ENCODE measurements at places on chromosomes 16 and 17.
A peak's percentile ranks its signal among the peaks of the same experiment; 100 is the strongest.

- DNase-seq = no peak
These were observed 37.1 kb downstream of the SPACA3 start for GRCh38 chr17:33028778-33029177.

DNA sequence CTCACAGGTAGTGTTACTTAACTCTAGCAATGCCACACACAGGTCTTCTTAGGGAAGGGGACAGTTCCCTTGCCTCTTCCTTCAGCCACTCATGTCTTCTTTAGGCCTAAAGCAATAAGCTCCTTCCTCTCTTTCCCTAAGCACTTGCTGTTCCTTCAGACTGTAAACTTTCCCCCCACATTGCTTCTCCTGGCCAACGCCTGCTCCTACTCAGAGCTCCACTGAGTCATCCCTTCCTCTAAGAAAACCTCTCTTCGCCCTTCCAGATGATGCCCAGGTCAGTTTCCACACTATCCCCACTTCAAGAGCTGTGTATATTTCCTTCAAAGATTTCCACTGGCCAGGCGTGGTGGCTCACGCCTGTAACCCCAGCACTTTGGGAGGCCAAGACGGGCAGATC is 12.5 kb upstream of the EPOP start:
- no peak for DNase-seq

GRCh38 chr17:66281661-66282369 is 20.6 kb upstream of the PRKCA start:
- no peak for DNase-seq

GRCh38 chr17:73427198-73427597 is 115.4 kb upstream of the CDC42EP4 start:
- DNase-seq = no peak

DNA sequence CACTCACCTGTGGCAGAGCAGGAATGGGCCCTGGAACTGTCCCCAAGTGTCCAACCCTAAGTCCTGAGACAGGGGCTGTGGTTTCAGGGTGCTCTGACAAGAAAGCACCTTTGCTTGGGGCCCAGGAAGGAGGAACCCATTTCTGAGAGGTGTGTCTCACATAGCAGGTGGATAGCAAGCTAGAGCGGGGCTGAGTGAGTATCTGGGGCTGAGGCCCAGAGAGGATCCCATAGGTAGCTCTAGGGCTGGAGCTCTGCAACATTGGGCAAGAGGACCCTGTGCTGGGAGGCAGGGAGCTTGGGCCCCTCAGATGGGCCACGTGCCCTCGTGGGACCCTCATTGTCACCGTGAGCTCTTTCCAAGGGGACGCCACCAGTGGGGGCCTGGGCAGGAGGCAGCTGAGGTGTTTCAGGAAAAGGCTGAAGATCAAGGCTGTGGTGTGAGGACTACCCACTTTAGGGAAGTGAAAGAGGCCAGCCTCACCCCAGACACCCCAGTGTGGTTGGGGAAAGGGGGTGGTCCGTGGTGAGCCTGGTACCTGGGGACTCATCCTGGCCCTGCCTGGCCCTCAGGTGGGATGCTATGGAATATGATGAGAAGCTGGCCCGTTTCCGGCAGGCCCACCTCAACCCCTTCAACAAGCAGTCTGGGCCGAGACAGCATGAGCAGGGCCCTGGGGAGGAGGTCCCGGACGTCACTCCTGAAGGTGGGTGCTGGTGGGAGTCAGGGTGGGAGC is 5.3 kb downstream of the DEF8 start:
- DNase-seq = no peak

DNA sequence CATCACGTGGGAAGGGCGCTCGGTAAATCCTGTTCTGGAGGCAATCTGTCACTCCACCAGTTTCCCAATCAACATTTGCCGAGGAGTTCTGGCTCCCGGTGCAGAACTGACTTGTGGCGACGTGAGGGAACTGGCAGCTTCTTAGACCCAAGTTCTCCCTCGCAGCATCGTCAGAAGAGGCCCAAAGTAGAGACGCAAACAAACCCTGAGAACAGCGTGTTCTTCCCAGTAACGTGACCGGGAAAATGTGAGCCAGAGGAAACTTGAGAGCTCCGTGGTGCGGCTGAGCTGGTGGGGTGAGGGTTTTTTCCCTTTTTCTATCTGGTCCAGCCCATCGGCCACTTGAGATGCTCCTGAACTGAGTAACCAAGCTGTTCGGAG is 158.9 kb upstream of the CACNG5 start:
- no peak for DNase-seq

DNA sequence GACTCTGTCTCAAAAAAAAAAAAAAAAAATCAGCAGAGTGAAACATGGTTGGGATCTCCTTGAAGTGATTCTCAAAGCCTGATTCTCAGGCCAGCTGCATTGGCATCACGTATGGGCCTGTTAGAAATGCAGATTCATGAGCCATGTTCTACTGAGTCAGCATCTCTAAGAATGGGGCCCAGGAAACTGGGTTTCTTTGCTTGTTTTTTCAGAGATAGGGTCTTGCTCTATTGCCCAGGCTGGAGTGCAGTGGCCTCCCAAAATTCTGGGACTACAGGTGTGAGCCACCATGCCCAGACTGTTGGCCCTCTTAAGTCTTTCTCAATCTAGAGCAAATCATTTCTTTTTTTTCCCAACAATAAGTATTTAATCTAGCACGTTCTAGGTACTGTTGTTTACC is 47.7 kb downstream of the CDK12 start:
- DNase-seq = no peak

- DNase-seq = no peak
These were observed 201.7 kb upstream of the NLRP1 start for GRCh38 chr17:5785867-5786509.

GRCh38 chr16:56643080-56643778 is 4.8 kb downstream of the MT1A start:
- DNase-seq = no peak

DNA sequence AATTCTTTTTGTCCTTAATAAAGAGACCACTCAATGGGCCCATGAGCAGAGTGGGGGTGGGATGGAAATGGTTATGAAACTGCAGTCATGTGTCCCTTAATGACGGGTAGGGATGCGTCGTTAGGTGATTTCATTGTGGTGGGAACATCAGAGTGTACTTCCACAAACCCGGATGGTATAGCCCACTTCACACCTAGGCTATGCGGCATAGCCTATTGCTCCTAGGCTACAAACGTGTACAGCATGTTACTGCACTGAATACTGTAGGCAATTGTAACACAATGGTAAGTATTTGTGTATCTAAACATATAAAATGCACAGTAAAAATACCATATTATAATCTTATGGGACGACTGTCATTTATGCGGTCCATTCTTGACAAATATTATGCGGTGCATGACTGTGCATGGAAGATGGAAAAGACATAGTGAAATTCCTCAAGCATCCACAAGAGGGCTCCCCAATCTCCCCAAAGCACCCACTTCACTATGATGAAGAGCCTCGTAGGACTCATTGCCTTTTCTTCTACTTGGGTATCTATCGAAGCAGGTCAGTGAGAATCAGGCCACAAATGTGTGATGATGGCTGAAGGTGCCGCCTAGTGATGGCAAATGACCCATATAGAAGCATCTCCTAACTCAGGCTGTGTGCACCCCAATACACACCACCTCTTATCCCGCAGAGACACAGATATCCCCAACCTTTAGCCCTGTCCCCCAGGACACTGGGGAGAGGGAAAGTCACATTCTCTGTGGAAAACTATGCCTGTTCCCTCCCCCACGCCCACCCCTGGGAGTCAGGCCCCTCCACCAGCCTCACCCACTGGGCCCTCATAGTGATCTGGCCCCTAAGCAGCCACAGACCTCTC is 43.5 kb downstream of the TBX21 start:
- peak; percentile 11 for DNase-seq

DNA sequence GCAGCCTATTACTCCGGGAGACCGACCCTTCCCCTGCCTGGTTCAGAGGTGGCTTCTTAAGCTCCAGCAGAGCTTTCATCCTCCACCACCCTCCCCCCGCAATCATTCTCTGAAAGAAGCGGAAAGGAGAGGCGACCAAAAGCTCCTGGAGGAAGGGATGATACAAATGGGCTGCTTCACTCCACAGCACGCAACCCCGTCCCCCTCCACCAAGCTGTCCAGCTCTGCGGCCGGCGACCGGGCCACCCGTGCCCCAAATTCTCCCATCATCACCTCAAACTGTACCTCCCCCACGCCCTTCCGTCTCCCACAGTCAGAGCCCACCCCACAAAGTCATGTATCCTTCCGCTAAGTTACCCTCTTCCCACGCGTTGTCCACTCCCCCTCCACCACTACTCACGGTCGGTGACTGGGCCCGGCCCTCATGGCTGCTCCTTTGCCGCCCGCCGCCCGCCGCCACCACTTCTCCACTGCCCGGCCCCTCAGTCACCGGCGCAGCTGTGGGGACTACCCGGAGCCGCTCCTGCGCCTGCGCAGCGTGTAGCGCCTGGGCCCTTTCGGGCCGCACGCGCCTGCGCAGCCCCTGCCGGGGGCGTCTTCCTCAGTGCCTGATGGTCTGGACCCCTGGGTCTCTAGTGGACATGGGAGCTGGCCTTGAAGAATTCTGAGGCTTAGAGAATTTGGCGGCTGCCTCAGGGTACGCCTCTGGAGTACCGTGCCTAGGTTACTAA is at the start of gene FAM222B:
Gene FAM222B, minus strand, starts transcription at position 509 of the 731 bp plus-strand sequence. CDS start 76,123 bp downstream, outside the sequence.
- peak; percentile 11 for DNase-seq

GRCh38 chr16:67528870-67529581 is 397 bp downstream of the RIPOR1 start:
- no peak for DNase-seq

- DNase-seq = no peak
These were observed 30.2 kb downstream of the MSI2 start for GRCh38 chr17:57286399-57287105.

DNA sequence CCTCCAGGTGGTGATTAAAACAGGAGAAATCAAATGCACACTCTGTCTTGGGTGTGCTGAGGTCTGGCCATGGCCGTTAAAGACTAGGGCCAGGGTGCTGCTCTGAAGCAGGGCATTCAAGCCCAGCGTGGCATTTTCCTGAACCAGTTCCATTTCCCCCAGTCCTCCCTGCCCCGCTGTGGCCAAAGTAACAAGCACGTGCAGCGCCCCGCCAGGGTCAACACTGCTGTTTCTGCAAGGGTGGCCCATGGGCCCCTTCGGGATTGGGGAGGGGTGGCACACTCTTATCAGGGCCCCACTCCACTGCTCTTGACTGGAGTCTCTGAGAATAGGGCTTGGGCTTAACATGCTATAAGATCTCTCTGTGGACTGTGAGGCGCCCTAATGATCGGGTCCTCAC is 72.9 kb downstream of the IL21R start:
- DNase-seq = no peak

DNA sequence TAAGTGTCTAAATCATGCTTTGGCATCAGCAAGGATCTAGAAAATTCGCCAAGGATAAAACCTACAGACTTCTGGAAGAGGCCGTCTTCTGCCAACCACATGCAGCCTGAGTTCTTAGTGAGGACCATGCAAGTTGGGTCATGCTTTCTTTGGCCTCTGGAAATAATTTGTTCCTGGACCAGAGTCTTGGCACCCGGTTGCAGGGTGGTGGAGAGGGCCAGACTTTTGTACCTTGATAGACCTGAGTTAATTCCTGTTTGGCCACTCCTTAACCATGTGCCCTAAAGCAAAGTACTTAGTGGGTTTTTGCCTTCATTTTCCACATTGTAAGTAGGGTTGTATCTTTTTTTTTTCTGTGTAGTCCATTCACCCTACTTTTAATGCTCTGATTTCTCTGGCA is 283.4 kb upstream of the IRX5 start:
- no peak for DNase-seq

All from NCI-H187 treated with DMSO at 0.1 percent for 48 hours (cell line).